Chondrocyte (in vitro differentiated cells): ENCODE measurements at places on chromosomes 12 and 14. TPM values are rescaled to one million over a fixed set of nuclear protein-coding genes. Genes with fewer than 3 reads are reported as not detected.

The LUM gene
- total RNA-seq: 462 to 834 TPM (median 481 TPM) in 3 replicates

- no peak overlapping the region for H3K4me3 ChIP-seq
- peaks cover 2% of the 10 kb centered on the region for H3K36me3 ChIP-seq
- H3K27ac ChIP-seq: no peak overlapping the region
- peaks cover 8% of the 10 kb centered on the region for H3K27me3 ChIP-seq
- H3K4me1 ChIP-seq: no peaks in the 10 kb centered on the region
- no peak for DNase-seq
Observed at GRCh38 chr14:59739794-59740193, 130.8 kb downstream of the RTN1 start.

DNA sequence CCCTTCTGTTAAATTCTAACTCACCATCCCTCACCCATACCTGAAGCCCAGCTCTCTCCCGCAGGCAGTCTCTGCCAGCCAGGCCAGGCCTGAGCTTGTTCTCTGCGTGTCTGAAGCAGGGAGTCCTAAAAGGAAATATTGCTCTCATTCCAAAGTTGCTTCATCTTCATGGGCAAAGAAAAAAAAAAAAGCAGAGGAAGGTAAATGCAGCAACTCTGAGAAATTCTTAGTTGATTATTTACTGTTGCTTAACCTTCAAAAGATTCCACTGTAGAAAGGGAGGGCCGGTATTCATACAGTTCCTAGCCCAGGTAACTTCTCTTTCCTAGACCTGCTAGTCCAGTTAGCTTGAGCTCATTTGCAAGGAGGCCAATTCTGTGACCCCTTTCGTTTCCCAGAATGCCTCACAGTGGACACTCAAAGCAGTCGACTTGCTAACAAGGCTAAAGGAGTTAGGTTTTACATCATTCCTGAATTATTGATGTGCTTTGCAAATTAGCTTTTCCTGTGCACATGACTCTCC, 193.5 kb upstream of the EEA1 start:
- H3K27me3 ChIP-seq: no peaks in the 10 kb centered on the region
- peaks cover 28% of the 10 kb centered on the region for H3K4me1 ChIP-seq
- no peaks in the 10 kb centered on the region for H3K36me3 ChIP-seq

The KRT74 gene
- total RNA-seq: not detected in 3 replicates
